ENCODE measurements at places on chromosomes 7 and 10.
A peak's percentile ranks its signal among the peaks of the same experiment; 100 is the strongest.

- DNase-seq: no peak
These were observed 1.0 kb upstream of the NKX6-2 start for GRCh38 chr10:132786884-132787494.

DNA sequence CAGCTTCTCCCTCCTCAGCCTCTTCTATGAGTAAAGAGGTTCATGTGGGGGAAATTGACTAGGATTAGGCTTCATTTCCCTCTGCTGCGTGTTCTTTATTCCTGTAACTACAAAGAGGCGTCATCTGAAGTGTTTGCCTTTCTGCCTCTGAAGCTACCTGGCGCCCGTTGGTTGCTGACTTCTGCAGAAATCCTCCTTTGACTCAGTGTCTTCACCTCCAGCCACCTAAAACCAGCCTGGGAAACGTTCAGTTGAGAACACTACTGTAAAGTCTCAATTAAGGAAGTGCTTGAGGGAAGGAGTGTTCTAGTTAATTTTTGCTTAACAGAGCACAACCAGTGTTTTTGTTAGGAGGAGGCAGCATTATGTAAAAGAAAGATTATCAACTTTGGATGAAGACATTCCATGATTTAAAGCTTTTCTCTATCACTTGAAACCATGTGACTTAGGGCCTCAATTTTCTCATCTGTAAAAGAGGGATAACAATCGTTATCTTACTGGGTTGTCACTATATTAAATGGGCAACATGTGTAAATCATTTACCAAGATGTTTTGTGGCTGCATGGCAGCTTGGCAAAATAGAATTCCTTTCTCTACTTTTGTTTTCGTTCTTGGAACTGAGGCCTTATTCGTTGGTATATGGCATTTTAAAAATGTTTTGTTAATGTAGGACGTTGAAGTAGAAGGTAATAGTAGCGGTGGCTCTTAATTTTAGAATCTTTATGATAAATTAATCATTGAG lies 642.9 kb downstream of the SDK1 start:
- no peak for DNase-seq

GRCh38 chr7:132882714-132883428 lies 199.0 kb downstream of the CHCHD3 start:
- no peak for DNase-seq

GRCh38 chr10:69748621-69749020 lies 53.1 kb upstream of the COL13A1 start:
- DNase-seq: peak; percentile 53

GRCh38 chr7:101501351-101501750 lies 127.7 kb downstream of the MYL10 start:
- no peak for DNase-seq

GRCh38 chr10:71837098-71837827 lies 13.8 kb downstream of the PSAP start:
- no peak for DNase-seq

- DNase-seq: no peak
These were observed 17.7 kb downstream of the WDR91 start for GRCh38 chr7:135193615-135194081.
